Mesenteric fat pad (tissue), 1 donor: ENCODE measurements at places on chromosomes 3 and 15. TPM values are rescaled to one million over a fixed set of nuclear protein-coding genes. Genes with fewer than 3 reads are reported as not detected.

DNA sequence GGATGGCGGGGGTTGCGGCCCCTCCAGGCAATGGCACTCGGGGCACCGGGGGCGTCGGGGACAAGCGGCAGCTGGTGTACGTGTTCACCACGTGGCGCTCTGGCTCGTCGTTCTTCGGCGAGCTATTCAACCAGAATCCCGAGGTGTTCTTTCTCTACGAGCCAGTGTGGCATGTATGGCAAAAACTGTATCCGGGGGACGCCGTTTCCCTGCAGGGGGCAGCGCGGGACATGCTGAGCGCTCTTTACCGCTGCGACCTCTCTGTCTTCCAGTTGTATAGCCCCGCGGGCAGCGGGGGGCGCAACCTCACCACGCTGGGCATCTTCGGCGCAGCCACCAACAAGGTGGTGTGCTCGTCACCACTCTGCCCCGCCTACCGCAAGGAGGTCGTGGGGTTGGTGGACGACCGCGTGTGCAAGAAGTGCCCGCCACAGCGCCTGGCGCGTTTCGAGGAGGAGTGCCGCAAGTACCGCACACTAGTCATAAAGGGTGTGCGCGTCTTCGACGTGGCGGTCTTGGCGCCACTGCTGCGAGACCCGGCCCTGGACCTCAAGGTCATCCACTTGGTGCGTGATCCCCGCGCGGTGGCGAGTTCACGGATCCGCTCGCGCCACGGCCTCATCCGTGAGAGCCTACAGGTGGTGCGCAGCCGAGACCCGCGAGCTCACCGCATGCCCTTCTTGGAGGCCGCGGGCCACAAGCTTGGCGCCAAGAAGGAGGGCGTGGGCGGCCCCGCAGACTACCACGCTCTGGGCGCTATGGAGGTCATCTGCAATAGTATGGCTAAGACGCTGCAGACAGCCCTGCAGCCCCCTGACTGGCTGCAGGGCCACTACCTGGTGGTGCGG, 1.9 kb downstream of the CHST2 start:
- no peak for DNase-seq

DNA sequence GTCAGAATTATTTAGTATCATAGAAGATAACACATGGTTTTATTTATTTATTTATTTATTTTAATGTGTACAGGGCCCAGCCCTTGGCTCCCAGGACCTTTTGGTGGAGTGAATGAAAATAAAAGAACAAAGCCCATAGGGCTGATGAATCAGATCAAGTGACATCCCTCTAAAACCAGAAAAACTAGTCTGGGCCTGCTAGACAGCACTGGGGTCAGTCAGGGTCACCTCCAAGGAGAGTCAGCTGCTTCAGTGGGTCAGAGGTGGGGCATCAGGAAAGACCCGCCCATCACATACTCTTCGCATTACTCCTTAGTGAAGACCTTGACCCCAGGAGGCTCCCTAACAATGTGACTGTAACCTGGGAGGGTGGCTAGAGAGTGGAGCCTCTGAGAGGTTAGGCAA, 12.8 kb downstream of the PPCDC start:
- DNase-seq = no peak

DNA sequence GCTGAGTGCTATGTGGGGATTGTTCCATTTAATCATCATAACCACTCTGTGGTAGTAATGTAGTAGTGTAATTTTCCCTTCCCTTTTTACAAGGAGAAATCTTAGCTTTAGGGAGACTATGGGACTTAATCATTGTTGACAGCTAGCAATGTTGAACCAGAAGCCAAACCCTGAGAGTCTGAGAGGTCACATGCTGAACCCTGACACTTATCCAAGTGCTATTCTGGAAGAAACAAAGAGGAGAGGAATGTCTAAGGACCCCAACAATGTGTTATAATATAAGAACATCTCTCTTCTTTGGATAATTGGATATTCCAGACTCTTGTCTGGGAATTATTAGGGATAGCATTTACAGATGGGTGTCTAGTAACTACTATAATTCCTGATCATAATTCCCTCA, 58.4 kb downstream of the GAP43 start:
- DNase-seq = no peak

GRCh38 chr15:74044267-74045110, 37.9 kb downstream of the GOLGA6A start:
- no peak for DNase-seq

GRCh38 chr3:66598168-66598567, 97.3 kb upstream of the LRIG1 start:
- DNase-seq = no peak

DNA sequence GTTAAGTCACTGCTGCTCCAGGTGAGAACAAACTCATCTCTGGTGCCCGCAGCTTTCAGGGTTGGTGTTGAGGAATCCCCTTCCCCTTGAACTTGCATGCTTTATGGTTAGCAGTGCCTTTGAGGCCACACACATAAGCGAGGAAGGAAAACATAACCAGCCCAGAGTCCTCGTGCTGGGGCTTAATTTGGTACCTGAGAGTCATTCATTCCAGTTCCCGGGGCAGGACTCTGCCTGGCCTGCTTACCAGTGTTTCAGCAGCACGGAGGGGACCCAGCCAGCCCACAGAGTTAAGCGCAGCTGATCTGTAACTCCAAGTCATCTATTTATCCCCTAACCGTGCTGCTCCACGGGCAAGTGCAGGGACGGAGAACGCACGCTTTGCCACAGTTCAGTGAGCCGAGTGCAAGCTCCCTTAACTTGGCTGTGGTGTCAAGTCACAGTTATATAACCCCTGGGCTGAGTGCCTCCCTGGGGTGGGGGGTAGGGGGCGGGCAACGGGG, 302.3 kb upstream of the ICE2 start:
- no peak for DNase-seq

- no peak for DNase-seq
Observed at GRCh38 chr3:141557961-141558706, 71.3 kb downstream of the RASA2 start.

GRCh38 chr3:58581328-58582091, 4.3 kb upstream of the FAM107A start:
- no peak for DNase-seq

- no peak for DNase-seq
Observed at GRCh38 chr3:112734736-112735350, 93.9 kb upstream of the CCDC80 start.

DNA sequence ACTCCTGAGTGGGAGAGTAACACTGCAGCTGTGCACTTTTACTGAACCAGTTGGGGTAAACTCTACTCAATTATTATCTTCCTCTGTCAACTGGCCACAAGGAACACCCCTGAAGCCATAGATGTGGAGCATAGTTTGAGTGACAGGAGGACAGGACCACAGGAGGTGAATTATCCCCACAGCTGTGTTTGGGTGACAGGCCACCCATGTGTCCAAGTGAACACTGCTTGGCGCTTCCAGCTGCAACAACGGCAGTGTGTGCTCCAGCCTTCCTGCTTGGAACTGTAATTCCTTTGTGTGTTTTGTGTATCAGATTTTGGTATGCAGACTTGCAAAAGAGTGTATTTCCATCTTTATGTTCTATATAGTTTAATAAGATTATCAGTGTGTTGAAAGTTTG, 20.2 kb upstream of the TSPAN3 start:
- DNase-seq = no peak

DNA sequence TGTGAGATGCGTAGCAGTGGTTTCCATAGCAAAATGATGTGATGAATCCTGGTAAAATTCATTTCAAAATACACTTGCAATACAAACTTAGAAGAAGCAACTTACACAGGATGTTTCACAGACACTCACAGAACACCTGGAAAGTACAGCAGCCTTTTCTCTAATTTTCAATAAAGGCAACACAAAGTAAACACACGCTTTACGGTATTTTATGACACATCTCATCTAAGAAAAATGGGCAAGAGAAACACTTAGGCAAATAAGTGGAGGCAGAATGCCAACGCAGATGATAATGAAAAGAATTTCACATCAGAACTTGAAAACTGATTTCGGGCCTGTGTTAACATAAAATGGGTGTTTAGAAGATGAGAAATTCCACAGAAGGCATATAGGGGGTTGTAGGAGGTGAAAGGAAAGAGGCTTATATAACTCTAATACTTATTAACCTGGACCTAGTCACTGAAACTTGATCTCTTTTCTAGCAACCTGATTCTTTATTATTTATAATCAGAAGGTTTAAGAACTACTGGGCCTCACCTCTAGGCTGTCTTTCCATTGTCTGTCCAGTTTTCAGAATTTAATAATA, 25.6 kb upstream of the MAP3K13 start:
- no peak for DNase-seq

GRCh38 chr3:147119989-147120388, 286.4 kb downstream of the ZIC4 start:
- no peak for DNase-seq

- no peak for DNase-seq
Observed at GRCh38 chr15:27835233-27835939, 263.7 kb downstream of the OCA2 start.

DNA sequence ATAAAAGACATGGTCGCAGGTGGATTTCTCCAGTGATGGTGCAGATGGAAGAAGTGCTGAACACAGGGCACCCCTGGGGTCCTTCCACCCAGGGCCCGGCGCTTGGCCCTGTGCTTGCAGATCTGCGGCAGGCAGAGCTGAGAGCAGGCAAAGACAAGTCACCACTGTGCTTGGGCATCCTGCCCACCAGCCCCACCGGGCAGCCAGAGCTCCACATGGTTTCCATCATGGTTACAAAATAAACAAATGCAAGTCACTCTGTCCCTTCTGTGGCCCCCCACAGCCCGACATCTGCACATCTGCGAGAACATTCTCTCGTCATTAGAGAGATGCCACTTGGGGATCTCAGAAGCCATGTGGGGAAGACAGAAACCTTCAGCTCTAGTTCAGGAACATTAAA, 37.6 kb upstream of the SFMBT1 start:
- DNase-seq = peak; percentile 86

DNA sequence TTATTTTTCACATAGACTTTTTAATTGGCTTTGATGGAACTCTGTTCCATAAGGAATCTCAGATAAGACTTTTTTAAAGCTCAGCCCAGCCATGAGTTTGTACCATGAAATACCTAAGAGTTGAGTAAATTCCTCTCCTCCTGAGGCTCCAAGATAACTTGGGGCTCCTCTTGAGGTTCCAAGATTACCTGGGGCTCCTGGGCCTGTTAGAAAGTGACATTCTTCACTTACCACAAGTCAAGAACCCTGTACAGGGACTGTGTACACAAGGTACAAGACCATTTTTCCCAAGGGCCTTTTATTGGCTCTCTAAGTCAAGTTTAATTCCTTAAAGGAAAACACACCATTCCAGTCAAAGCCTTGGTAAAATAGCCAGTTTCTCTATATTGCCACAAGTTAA, 111.3 kb upstream of the PRR20G start:
- no peak for DNase-seq

DNA sequence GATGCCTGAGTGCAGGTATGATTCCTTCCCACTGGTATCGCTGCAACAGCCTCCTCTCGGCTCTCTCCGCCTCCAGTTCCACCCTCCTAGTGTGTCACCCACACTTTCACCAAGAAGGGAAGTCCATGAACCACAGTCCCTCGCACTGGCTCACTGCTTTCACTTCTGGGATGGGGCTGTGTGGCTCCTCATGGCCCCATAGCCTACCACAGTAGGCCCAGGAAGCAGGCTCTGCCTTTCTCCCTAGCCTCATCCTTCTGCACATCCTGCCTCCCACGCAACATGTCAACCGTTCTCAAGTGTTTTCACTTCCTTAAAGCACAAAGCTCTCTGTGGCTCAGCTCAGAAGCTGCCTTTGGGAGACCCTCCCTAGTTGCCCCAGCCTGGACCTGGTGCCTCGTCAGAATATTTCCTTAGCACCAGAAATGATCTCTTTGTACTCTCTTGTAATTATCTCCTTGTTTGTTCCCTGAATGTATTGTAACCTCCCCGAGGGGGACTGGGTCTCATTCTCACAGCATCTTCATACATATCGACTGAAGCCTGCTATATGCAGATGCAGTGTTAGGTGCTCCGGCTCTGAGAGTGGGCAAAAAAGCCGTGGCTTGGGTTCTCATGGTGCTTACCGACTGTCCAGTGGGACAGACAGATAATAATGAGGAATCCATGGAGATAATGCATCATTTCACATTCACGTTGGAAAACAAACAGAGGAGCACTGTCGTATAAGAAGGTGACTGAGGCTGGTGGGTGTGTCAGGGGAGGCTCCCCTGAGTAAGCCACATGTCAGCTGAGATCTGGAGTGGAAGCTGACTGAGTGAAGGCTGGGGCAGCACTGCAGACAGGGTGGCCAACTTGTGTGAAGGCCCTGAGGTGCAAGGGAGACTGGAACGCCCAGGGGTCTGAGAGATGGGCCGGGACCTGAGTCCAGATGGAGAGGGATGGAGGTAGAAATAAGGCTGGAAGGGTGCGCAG, 107.1 kb downstream of the DGKG start:
- DNase-seq = no peak

GRCh38 chr3:106813742-106814141, 563.5 kb upstream of the CCDC54 start:
- no peak for DNase-seq

DNA sequence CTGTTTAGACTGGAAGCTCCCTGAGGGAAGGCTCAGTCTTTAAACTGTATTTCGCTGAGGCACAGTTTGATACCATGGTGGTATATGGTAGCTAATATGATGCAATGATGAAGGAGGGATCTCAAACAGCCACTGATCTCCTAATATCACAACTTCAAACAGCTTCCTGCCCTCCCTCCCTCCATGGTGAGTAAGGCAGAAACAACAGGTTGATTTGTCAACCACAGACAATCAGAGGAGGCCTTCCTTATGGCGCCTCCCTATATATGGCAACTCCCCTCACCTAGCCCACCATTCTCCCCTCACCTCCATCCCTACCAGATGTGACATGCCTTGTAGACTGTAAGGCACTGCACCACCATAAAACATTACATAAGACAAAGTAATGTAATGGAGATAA, 316.5 kb upstream of the ICE2 start:
- no peak for DNase-seq

Gene SGO1
- 0.32 TPM for total RNA-seq

Gene SHC4
- not detected for total RNA-seq

Gene POTEB
- total RNA-seq = not detected

Gene MUSTN1
- 2.4 TPM for total RNA-seq

Gene NSMCE3
- total RNA-seq = 6.5 TPM

Gene LZTFL1
- 10.2 TPM for total RNA-seq

Gene GANC
- 27.9 TPM for total RNA-seq

Gene EFCAB12
- total RNA-seq = 1.1 TPM
